Stimulated activated naive CD8-positive, alpha-beta T cell treated with anti-CD3 and anti-CD28 coated beads, Interleukin-15, amount 100 ng/mL, for 72 hours (primary cell): ENCODE measurements at places on chromosomes 3 and 15.

GRCh38 chr3:13547591-13548371 is 1.1 kb upstream of the FBLN2 start:
- DNase-seq: no peak

DNA sequence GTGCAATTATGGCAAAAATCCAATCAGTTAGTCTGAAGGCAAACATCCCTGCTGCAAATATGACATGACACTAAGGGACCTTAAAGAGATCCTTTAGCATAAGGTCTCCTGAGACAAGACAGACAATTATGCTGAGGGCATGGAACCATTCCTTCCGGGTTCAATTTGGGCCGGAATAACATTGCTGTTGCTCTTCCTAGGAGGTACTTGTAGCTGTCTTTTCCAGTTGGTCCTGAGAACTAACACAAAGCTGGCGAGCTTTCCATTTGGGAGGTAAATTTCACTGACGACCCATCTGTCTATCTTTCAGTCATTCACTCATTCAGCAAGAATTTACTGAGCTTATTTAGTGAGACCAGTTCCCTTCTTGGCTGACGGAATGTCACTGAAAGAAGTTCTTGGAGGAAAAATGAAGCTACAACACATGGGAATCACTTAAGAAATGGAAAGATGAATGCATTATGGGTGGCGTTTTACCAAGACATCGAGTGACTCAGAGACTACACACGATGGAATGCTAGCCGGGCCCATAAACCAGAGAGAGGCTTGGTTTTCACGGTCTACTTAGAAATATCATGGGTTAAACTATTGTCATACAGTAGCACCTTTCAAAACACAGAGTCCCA is 215.5 kb downstream of the PDZRN3 start:
- no peak for DNase-seq

- DNase-seq: no peak
Measured at GRCh38 chr3:182487143-182487542, 306.2 kb upstream of the ATP11B start.

DNA sequence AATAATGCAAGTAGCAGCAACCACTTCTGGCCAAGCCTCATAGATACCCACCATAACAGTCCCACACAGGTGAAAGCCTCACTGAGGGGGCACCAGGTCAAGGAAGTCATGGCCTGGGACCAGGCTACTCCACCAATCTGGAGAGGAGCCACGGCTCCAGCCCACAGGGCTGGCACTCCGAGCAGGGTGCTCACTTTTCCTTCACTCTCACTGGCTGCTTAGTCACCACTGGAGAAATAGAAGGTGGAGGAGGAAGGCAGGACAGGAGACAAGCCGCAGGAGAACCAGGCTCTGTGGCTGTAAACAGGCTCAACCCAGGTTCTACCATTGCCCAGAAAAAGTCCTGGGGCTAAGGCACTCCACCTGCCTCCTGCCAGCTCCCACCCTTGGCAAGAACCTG is 1.2 kb downstream of the USP19 start:
- no peak for DNase-seq

- no peak for DNase-seq
Measured at GRCh38 chr3:122443090-122443489, 27.2 kb upstream of the WDR5B start.

GRCh38 chr15:31470756-31471155 is 144.1 kb downstream of the KLF13 start:
- no peak for DNase-seq

DNA sequence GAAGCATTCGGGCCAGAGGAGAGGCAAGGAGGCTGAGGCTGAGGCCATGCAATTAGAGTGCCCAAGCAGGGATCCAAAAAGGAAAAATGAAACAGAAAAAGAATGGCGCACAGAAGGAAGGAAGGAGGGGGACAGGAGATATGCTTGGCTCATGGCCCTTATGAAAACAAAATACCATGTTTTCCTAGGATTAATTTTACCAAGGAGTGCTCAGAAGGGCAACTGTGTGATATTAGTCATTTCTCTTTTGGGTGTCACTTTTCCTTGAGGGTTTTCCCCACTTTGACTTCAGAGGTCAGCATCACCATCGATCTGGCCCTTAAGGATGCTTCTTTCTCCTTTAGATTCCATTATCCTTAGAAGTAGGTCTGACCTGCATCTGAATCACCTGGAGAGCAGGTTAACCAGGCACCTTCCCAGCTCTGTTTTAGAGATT is 1.4 kb downstream of the PARP14 start:
- no peak for DNase-seq

- DNase-seq: no peak
Measured at GRCh38 chr3:100096866-100097265, 17.4 kb downstream of the FILIP1L start.
